ENCODE measurements at places on chromosomes 12 and 14.

- peak overlapping the region; percentile 69 for H3K27ac ChIP-seq
- peaks cover 10% of the 10 kb centered on the region for H3K27me3 ChIP-seq
- no peaks in the 10 kb centered on the region for H3K36me3 ChIP-seq
- peak overlapping the region; percentile 63 for H3K4me3 ChIP-seq
- peaks cover 19% of the 10 kb centered on the region for H3K4me1 ChIP-seq
- DNase-seq: peak; percentile 59
Measured at GRCh38 chr14:50944647-50945413, 547 bp upstream of the PYGL start.

- H3K36me3 ChIP-seq: no peaks in the 10 kb centered on the region
- H3K4me3 ChIP-seq: no peak overlapping the region
- H3K27me3 ChIP-seq: no peaks in the 10 kb centered on the region
- no peak for DNase-seq
- H3K4me1 ChIP-seq: no peaks in the 10 kb centered on the region
Measured at GRCh38 chr12:25764409-25764808, 194.1 kb upstream of the RASSF8 start.

DNA sequence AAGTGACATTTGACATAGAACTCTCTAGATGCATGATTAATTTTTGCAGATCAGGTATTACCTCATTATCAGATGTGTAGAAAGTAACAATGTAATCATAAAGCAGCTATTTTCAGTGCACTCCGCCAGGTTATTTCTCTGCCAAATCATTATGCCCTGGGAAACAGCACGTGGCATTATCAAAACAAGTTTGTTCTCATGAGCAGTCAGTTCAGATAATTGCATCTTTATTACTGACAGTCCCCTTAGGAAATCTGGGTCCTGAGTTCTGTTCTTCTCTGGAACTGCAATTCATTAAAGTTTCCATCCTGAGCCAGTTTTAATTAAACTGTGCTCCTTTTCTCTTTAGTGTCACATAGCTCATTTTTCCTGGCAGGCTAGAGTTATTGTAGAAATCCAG is 94.7 kb upstream of the KRR1 start:
- no peak for DNase-seq
- H3K4me3 ChIP-seq: no peak overlapping the region
- no peaks in the 10 kb centered on the region for H3K4me1 ChIP-seq
- no peaks in the 10 kb centered on the region for H3K27me3 ChIP-seq
- no peaks in the 10 kb centered on the region for H3K36me3 ChIP-seq
- H3K27ac ChIP-seq: no peak overlapping the region

DNA sequence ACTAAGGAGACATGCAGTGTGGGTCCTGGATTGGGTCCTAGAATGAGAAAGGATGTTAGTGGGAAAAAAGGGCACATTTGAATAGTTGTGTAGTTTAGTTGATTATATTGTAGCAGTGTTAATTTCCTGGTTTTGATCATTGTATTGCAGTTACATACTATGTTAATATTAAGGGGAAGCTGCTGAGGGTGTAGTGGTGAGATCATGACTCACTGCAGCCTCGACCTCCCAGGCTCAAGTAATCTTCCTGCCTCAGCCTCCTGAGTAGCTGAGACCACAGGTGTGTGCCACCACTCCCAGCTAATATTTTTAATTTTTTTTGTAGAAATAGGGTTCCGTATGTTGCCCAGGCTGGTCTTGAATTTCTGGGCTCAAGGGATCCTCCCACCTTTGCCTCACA is 21.7 kb downstream of the BORCS5 start:
- no peak overlapping the region for H3K4me3 ChIP-seq
- DNase-seq: no peak
- no peaks in the 10 kb centered on the region for H3K27me3 ChIP-seq
- H3K36me3 ChIP-seq: no peaks in the 10 kb centered on the region
- H3K4me1 ChIP-seq: no peaks in the 10 kb centered on the region
- no peak overlapping the region for H3K27ac ChIP-seq

- no peaks in the 10 kb centered on the region for H3K36me3 ChIP-seq
- DNase-seq: peak; percentile 78
- H3K4me3 ChIP-seq: peak overlapping the region; percentile 28
- H3K27ac ChIP-seq: peak overlapping the region; percentile 91
- H3K27me3 ChIP-seq: no peaks in the 10 kb centered on the region
Measured at GRCh38 chr14:32724867-32725471, 213.7 kb upstream of the NPAS3 start.

- no peak overlapping the region for H3K4me3 ChIP-seq
- H3K4me1 ChIP-seq: no peaks in the 10 kb centered on the region
- no peaks in the 10 kb centered on the region for H3K36me3 ChIP-seq
- H3K27ac ChIP-seq: no peak overlapping the region
Measured at GRCh38 chr12:90816353-90817089, 138.5 kb downstream of the CCER1 start.

DNA sequence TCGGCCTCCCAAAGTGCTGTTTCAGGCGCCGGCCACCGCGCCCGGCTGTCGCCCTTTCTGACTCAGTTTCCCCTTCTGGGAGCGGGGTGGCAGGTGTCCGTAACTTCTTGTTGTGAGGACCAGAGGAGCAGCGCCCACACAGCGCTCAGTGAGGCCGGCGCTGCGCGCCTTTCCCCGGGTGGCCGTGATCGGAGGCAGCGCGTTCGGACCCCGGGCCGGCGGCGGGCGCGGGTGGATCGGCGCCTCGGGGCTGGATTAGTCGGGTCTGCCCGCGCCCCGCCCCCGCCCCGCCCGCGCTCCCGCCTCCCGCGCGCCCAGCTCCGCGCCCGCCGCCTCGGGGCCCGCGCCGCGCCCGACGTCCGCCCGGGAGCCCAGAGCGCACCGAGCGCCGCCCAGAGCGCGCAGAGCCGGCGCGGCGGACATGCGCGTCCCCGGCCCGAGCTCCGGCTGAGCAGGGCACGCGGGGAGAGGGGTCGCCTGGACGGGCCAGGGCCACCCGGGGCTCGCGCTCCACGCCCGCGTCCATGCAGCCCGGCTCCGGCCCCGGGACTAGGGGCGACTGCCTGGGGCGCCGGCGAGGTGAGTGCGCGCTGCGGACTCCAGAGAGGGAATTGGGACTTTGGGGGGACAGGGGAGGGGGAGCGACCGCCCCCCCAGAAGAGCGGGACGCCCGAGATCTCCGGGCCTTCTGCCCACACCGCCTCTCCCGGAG is 50.6 kb downstream of the LRCOL1 start:
- H3K4me1 ChIP-seq: peaks cover 28% of the 10 kb centered on the region
- H3K36me3 ChIP-seq: peaks cover 52% of the 10 kb centered on the region

GRCh38 chr12:1799882-1800400 is 20.4 kb upstream of the LRTM2 start:
- no peaks in the 10 kb centered on the region for H3K36me3 ChIP-seq
- DNase-seq: no peak
- H3K4me3 ChIP-seq: no peak overlapping the region
- H3K27ac ChIP-seq: no peak overlapping the region

DNA sequence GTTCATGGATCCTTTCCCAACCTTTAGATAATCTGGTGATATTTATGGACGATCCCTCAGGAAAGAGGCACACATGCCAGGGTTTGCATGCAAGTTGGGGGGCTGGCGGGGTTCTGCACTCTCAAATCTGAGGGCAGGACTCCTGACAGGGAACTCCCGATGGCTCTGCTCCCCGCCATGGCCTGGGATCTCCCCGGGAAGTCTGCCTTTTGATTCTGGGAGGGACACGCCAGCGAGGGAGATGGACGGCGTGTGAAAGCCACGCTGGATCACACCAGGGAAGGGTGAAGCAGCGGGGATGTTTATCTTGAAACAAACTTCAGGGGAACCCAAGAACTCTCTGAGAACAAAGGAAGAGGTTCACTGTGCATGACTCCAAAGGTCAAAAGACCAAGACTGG is 43.6 kb downstream of the LGMN start:
- peaks cover 7% of the 10 kb centered on the region for H3K4me1 ChIP-seq
- no peak for DNase-seq
- no peak overlapping the region for H3K27ac ChIP-seq
- H3K4me3 ChIP-seq: no peak overlapping the region
- H3K27me3 ChIP-seq: no peaks in the 10 kb centered on the region

DNA sequence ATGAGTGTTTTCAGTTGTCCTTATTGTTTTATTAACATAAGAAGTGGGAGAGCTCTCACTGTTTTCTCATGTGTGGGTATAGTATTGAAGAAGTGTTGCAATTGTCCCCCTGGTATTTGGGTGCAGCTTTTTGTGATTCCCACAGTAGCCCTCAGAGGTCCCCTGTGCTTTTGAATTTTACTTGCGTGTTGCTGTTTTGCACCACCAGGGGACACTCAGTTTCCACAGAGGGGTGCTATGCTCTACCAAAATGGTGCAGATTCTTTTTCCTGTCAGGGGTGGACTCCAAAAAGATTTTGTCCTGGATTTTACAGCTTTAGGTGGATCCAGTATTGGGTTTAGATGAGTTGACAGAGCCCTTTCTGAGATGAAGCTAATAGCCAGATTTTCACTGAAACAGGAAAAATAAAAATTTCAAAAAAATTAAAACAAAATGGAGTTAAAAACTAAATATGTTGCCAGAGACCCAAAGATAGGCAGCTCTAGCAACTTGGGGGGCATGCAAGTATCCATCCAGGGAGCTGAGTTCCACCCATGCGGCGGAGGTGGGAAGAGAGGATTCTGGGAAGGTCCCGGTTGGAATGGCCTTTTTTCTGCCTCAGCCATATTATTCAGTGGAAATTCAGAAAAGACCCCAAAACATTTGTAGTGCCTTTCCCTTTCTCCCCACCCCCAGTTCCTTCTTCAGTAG is 50.2 kb downstream of the TTLL5 start:
- H3K36me3 ChIP-seq: peaks cover 4% of the 10 kb centered on the region
- no peak overlapping the region for H3K4me3 ChIP-seq
- DNase-seq: peak; percentile 73
- H3K27me3 ChIP-seq: no peaks in the 10 kb centered on the region
- H3K27ac ChIP-seq: peak overlapping the region; percentile 82
- peaks cover 13% of the 10 kb centered on the region for H3K4me1 ChIP-seq

DNA sequence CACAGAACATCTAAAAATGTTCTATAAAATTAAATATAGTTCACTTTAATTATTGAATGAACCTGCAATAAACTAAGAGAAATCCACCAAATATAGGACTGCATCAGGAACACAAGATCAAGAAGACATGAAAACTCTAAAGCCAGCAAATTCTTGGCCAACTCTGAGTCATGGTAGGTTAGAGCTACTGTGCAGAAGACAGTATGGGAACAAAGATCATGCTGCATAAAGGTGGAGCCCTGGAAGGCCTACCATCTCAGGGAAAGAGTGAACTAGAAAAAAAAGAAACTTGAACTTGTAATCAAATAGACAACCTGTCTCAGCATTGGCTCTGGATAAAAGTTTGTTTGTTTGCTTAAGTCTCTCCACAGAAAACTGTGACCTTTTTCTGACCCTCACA is 66.9 kb upstream of the CNOT2 start:
- H3K36me3 ChIP-seq: no peaks in the 10 kb centered on the region
- H3K27ac ChIP-seq: no peak overlapping the region
- no peaks in the 10 kb centered on the region for H3K4me1 ChIP-seq
- no peaks in the 10 kb centered on the region for H3K27me3 ChIP-seq

DNA sequence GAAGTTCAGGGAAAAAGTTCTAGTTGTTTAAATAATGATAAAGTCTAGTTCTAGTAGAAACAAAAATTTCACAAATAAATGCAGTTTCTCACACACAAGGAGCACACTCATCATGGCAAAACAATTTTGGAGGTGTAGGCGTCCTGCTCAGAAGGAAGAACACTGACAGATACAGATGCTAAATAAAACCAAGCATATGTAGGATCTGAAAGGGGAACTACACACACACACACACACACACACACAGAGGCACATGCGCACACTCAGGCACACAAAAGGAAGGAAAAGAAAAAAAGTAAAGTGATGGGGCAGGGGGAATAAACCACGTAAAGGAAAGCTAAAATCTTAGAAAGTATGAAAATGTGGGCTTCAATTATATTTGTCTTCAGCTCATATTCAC is 117.7 kb downstream of the SOX5 start:
- H3K4me1 ChIP-seq: no peaks in the 10 kb centered on the region
- no peaks in the 10 kb centered on the region for H3K36me3 ChIP-seq
- no peak overlapping the region for H3K4me3 ChIP-seq
- H3K27ac ChIP-seq: no peak overlapping the region
- H3K27me3 ChIP-seq: no peaks in the 10 kb centered on the region

GRCh38 chr14:53537422-53538315 is 384.5 kb upstream of the DDHD1 start:
- no peak for DNase-seq
- no peak overlapping the region for H3K4me3 ChIP-seq
- no peak overlapping the region for H3K27ac ChIP-seq
- no peaks in the 10 kb centered on the region for H3K27me3 ChIP-seq
- no peaks in the 10 kb centered on the region for H3K4me1 ChIP-seq

- H3K36me3 ChIP-seq: no peaks in the 10 kb centered on the region
- no peak overlapping the region for H3K4me3 ChIP-seq
- DNase-seq: no peak
- peaks cover 8% of the 10 kb centered on the region for H3K4me1 ChIP-seq
- H3K27ac ChIP-seq: peak overlapping the region; percentile 36
Measured at GRCh38 chr12:104055686-104056388, 5.8 kb upstream of the GLT8D2 start.

DNA sequence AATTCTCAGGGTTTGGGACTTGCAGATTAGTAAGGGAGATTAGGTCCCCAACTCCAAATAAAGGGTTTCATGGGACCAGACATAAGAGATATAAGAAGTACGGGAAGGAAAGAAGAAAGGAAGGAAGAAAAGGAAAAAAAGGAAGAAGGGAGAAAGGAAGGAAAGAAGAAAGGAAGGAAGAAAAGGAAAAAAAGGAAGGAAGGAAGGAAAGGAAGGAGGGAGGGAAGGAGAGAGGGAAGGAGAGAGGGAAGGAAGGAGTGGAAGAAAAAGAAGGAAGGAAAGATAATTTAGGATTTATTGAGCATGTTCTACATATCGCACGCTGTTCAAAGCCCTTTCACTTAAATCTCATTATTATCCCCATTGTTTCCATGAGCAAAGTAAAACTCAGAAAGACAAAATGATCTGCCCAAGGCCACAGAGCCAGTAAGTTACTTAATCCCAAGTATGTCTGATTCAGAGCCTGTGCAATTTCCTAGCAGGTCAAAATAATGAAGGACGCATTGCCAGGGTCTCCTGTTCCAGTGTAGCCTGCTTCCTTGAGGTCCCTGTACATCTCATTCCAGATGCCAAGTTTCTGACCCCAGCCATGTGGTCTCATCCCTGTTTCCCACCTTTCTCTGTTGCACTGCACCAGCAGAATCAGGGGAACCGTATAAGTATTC is 3.9 kb upstream of the HDAC7 start:
- H3K27ac ChIP-seq: no peak overlapping the region
- peaks cover 24% of the 10 kb centered on the region for H3K4me1 ChIP-seq
- DNase-seq: no peak
- no peaks in the 10 kb centered on the region for H3K27me3 ChIP-seq

- DNase-seq: no peak
- H3K4me1 ChIP-seq: no peaks in the 10 kb centered on the region
- no peaks in the 10 kb centered on the region for H3K27me3 ChIP-seq
- no peaks in the 10 kb centered on the region for H3K36me3 ChIP-seq
Measured at GRCh38 chr14:80445605-80446004, 234.3 kb upstream of the DIO2 start.

DNA sequence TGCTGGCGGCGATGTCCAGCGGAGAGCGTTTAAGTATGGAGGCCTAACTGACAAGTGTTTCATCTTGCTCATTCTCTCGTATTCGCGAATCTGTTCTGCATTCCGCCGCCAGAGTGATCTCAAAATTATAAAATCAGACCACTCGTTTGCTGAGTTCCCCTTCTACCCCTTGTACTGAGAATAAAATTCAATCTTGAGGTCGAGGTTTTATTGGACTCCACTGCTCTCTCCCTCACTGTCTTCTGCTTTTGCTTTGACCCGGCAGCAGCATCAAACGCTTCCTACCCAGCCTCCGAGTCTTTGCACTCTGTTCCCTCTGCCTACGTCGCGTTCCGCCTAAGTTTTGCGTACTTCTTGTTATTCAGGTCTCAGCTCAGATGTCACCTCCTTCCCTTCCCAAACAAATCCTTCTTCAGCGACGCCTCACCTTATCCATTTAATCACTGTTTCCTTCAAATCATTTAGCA is 462 bp downstream of the KNTC1 start:
- peak overlapping the region; percentile 94 for H3K4me3 ChIP-seq
- H3K27me3 ChIP-seq: no peaks in the 10 kb centered on the region
- DNase-seq: no peak
- peaks cover 12% of the 10 kb centered on the region for H3K4me1 ChIP-seq
- peaks cover 3% of the 10 kb centered on the region for H3K36me3 ChIP-seq
